ENCODE measurements at places on chromosomes 11 and 22.

DNA sequence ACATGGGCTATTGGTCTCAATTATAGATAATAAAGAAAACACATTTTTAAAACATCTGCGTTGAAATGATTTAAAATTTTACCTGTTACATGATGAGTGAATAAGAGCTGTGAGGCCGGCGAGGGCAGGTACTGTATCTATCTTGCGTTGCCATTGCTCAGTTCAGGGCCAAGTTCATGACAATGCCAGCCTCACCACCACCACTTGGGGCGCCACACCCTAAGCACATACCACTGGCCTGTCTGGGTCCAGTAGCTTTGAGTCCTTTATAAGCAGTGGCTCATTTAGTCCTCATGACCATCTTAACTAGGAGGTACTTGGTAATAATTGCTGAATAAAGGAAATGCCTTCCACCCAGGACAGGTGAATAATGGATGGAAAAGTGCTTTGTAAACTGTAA is 14.5 kb upstream of the MB start:
- DNase-seq = no peak

DNA sequence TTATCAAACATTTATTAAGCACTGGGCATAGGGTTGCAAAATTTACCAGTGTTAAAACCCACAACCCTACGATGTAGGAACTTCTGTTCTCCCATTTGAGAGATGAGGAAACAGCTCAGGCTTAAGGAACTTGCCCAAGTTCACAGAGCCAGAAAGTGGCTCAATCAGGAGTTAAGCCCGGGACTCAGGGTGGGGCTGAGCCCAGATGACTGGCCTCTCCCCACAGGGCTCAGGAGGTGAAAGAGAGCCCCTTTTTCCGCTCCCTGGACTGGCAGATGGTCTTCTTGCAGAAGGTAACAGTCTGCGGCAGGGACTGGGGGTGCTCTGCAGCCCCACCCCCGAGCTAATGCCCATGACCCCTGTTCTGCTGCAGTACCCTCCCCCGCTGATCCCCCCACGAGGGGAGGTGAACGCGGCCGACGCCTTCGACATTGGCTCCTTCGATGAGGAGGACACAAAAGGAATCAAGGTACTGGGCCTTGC is 5.6 kb upstream of the ANKRD13D start:
- DNase-seq = no peak

- no peak for DNase-seq
These were observed 23.1 kb upstream of the ANO5 start for GRCh38 chr11:22169833-22170232.

DNA sequence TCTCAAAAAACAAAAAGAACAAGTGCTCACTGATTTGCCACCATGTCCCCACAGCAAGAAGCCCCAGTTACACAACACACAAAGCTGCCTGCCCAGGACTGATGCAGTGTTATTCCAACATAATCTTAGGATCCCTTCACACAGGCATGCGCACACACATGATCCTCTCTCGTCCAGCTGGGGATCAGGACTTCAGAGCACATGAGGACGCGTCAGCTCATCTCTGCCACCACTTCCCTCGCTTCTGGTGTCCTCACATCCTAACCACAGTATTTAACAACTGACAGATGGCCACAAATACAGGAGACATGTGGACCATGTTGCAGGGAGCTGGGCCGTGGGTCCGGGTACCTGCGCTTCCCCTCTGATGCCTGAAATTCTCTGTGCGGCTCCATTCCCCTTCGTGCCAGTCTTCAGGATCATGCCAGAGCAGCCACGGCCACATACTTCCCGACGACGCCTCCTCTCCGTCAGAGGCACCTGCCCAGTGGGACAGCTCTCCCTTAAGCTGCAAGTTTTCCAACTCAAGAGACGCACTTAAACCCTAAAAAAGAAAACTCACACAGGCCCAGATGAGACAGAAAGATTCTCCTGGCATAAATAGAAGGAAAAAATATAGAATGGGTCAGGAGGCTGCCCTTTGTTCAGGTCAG is 68.3 kb downstream of the PACSIN2 start:
- DNase-seq = no peak

- DNase-seq = no peak
These were observed 115.0 kb downstream of the TMPRSS5 start for GRCh38 chr11:113591117-113591516.

DNA sequence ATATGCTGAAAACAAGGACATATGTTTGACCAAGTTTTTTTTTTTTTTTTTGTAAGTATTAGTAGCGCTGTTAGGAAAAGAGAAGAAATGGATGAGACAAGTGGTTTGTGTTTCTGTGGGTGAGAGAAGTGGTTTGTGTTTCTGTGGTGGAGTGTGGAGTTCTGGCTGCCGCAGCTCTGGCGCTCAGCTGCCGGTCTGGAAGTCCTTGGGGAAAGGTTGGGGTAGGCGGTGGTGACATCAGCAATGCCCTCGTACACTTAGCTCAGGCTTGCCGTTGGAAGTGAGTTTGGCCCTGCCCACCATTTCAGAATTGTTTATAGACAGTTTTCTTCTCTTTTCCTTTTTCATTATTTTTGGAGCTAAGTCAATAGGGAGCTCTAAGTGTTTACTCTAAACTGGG is 116.6 kb downstream of the TBC1D22A start:
- DNase-seq = no peak

DNA sequence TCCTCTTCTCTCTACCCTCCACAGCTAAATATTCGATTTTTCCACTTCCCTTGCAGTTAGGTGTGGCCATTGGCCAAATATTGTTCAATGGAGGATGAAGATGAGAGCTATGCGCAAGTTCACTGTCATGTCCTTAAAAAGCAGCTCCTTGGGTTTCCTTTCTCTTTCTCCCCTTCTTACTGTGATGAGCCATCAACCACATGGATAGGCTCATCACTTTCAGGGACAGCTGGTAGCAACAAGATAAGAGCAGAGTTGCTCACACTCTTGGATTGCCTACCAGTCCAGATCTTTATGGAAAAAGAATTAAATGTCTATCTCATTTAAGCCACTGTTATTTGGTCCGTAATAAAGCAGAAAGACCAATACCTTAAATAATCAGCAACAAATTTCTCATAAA is 377.0 kb downstream of the DDX10 start:
- DNase-seq = no peak

DNA sequence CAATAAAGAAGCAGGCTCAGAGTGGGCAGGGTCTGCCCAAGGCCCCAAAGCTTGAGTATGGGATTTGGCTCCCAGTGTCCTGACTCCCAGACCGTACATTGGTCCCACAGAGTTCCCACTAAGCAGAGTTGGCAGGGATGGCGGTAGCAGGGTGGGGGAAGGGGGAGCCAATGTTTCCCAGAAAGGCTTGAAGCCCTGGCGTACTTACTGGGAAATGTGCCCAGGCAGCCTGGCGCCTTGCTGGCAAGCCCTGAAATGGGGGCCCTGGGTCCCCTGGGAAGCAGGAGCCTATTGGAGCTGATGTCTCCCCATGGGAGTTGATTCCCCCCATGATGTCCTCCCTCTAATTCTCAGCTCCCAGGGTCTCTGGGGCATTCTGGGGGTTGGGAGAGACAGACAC is 9.3 kb downstream of the ARHGEF17 start:
- no peak for DNase-seq

- DNase-seq = no peak
These were observed 897.3 kb downstream of the METTL15 start for GRCh38 chr11:29005401-29005980.

DNA sequence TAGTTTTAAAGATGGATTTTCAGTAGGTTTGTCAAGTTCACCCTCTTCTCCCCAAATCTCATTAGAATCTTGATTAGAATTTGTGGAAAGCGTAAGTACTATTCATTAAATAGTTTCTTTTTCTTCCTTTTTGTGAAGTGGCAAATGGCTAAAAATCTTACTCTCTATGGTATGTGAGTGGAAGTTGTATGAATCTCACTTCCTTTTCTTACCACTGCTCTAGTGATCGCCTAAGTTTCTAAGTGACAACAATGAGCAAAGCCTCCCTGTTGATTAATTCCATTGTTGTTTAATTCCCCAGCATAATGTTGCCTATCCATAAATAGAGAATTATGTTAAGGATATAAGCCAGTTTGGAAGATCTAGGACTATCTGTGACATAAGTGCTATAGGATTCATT is 82.7 kb downstream of the PGR start:
- DNase-seq = no peak

GRCh38 chr22:44879301-44879680 is 126.9 kb downstream of the ARHGAP8 start:
- no peak for DNase-seq

DNA sequence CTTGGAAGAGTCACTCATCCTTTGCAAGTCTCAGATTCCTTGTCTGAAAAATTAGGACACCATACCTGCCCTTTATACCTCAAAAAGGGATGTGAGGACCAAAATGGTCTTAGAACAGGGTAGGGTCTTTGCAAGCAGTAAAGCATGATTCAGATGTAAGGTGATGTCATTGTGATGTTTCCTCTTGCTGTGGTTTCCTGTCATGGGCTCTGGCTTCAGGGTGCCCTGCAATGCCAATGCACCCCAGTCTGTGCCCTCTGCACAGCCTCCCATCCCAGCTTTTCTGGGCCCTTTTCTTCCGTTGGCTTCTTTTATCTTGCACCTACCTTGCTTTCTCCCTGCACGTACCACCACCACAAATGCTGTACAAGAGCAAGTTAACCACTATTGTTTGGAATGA is 87.8 kb upstream of the NNMT start:
- no peak for DNase-seq

GRCh38 chr11:30016588-30017363 is at the start of gene KCNA4:
TSS of gene KCNA4 (minus strand) at chr11:30017030. CDS start at chr11:30012678, 4,352 bp downstream.
- DNase-seq = no peak

- DNase-seq = no peak
These were observed 32.7 kb downstream of the ASCL2 start for GRCh38 chr11:2237457-2238238.

GRCh38 chr22:42461511-42461910 is 29.3 kb upstream of the NFAM1 start:
- no peak for DNase-seq

GRCh38 chr11:11482730-11483129 is 129.7 kb upstream of the CSNK2A3 start:
- no peak for DNase-seq

GRCh38 chr22:28949788-28950187 is 66.4 kb downstream of the ZNRF3 start:
- DNase-seq = no peak

GRCh38 chr22:23718371-23719165 is 27.8 kb downstream of the RGL4 start:
- no peak for DNase-seq

GRCh38 chr11:30414806-30415205 is 91.9 kb downstream of the ARL14EP start:
- no peak for DNase-seq

DNA sequence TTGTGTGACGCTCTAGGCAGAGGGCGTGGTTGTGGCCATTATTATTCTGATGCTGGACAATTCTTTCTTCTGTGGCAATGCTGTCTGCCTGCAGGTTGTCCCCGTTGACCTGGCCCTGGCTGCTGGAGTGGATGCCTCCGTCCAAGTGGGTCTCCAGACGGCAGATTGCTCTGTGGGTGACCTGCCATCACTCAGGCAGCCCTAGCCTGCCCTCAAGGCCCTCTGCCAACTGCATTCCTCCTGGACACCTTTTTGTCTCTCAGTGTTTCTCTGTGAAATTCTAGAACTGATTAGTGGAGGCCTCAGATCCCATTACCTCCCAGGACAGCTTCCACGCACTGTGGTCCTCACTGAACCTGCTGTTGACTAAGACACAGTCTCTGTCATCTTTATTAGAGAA is 86.7 kb downstream of the TBC1D22A start:
- no peak for DNase-seq

GRCh38 chr11:3087373-3087772 is 30.1 kb upstream of the CARS1 start:
- no peak for DNase-seq

DNA sequence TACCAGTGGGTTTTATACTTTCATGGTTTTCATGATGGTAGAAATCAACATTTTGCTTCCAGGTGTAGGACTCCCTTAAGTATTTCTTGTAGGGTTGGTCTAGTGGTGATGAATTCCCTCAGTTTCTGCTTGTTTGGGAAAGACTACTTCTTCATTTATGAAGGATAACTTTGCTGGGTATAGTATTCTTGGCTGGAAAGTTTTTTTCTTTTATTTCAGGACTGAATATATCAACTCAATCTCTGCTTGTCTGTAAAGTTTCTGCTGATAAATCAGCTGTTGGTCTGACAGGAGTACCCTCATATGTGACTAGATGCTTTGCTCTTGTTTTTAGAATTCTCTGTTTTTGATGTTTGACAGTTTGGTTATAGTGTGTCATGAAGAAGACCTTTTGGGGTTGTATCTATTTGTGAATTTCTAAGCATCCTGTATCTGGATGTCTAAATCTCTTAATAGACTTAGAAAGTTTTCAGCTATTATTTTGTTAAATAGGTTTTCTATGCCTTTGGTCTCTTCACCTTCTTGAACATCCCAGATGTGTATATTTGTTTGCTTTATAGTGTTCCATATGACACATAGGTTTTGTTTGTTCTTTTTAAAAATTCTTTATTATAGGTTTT is 95.9 kb downstream of the ENTHD1 start:
- no peak for DNase-seq

GRCh38 chr11:117127171-117127901 is 16.8 kb upstream of the PAFAH1B2 start:
- no peak for DNase-seq

DNA sequence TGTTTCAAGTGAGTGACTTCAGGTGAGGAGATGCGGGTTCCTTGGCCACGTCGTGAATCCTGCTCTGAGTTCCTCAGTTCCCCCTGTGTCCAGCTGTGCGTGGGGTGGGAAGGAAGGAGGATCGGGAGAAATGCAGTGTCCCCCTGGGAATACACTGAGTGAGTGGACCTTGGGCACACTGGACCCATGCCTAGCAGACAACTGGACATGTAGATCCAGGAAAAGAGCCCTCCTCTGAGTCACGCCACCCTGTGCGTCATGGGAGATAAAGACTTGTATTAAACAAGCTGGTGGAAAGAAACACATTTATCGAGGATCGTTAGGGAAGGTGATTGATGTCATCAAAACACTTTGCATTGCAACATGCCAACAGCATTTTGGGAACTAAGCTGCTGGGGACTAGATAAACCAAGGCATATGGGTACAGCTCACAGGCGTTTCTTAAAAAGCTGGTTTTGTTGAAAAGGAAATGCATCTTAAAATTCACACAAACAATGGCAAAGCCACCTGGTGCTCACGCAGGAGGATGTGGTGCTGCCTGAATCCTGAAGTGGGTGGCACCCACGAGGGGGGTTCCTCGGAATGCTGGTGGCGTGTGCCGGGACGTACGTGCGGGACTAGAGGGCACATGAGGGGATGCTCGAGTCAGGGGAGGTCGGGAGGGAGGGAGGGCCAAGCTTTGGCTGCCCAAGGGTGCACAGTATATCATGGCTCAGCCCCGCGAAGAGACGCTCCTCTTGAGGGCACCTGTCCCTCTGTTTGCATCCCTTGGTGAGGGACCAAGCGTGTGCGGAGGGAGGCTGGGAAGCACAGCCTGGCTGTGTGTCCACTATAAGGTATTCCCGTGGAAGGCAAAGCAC is 303.5 kb downstream of the TBC1D22A start:
- no peak for DNase-seq

DNA sequence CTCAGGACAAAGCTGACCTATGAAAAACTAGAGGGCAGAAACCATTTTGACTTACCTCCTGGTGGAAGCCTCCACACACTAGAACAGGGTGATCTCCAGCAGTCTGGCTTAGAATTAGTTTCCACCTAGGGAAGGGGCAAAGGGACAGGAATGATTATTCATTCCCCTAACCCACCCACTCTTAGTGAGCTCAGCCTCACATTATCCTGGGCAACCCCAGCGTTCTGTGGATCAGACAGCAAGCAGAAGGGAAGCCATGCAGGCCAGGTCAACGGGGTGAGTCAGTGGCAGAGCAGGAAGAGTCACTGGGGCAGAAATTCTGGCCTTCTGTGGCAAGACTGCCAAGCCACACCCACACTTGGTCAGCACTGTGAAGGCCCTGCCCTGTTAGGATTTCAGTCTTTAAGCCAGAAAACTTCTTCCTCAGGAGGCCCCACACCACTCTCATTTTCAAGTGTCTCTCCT is 10.5 kb downstream of the NUMA1 start:
- no peak for DNase-seq

All from stimulated activated CD4-positive, alpha-beta T cell treated with anti-CD3 and anti-CD28 coated beads, TNF-alpha, amount 100 ng/mL, for 1 hour (primary cell).